ENCODE measurements at places on chromosomes 11 and 22.

DNA sequence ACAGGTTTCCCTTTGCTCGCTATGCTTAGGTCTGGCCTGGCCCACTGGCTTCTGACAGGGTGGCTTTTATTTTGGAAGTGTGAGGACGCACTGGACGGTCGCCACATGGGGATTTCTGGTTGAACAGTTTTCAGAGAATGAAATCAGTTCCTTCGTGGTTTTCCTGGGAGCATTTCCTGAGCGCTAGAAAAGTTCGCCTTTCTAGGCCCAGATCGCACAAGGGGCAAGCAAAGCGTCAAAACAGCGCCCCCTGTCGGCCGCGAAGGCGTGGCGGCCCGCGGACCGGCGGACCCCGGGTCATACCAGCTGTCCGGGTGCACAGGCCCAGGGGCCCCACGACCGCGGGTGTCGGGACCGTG, 12.7 kb upstream of the CYP2R1 start:
- DNase-seq = no peak

DNA sequence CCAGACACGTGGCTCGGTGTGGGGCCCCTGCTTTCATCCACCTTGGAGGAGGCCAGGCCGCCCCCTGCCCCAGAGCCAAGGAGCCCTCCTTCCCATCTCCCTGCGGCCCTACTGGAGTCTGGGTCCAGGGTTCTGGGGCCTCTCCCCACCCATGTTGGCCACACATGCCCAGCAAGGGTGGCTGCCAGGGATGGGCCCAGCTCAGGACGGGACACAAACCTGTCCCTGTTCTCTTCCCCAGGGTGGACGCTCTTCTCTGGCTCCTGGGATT, 4.6 kb downstream of the PANX2 start:
- DNase-seq = no peak

DNA sequence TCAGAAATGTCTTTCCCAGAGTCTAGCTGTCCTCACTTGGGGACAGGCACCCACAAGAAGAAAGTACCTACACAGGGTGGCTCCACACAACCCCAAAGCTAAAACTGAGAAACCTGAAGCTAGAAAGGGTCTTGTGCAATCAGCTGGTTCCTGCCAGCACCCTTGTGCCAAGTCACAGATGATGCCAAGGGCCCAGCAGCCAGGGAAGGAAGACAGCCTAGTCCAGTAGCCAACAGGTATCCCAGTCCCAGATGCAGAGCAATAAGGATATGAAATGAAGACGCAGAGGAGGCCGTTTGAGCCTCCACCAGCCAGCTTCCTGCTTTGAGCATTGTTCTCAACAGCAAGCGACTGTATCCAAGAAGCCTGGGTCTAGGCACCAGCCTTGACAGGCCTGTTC, 6.1 kb downstream of the PLEKHA7 start:
- no peak for DNase-seq

- DNase-seq = no peak
Measured at GRCh38 chr22:37449331-37450001, 22.2 kb upstream of the ELFN2 start.

GRCh38 chr11:126544108-126545056, 188.9 kb downstream of the ST3GAL4 start:
- DNase-seq = no peak

DNA sequence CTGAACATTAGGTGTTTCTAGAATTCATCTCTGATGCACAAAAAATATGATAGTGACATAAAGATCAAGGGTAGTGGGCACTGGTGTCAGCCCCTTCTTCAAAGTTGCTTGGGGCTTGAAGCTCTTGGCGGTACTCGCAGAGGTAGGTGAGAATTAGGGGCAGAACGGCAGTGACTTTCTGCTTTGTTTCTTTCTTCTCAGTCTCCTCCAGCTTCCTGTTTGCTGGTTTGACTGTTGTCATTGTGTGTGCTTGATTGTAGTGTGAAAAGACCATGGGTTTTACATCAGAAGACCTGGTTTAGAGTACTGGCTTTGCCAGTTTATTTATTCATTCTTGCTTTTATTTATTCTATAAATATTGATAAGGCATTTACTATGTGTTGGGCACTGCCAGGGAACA, 156.7 kb upstream of the PLET1 start:
- no peak for DNase-seq

GRCh38 chr11:32050264-32050663, 40.6 kb upstream of the RCN1 start:
- no peak for DNase-seq

GRCh38 chr22:38267086-38267485, 5.7 kb downstream of the TMEM184B start:
- DNase-seq = no peak

GRCh38 chr11:27466363-27466762, 6.2 kb downstream of the LGR4 start:
- no peak for DNase-seq

- DNase-seq = no peak
Measured at GRCh38 chr22:49255154-49255553, 572.5 kb downstream of the BRD1 start.

DNA sequence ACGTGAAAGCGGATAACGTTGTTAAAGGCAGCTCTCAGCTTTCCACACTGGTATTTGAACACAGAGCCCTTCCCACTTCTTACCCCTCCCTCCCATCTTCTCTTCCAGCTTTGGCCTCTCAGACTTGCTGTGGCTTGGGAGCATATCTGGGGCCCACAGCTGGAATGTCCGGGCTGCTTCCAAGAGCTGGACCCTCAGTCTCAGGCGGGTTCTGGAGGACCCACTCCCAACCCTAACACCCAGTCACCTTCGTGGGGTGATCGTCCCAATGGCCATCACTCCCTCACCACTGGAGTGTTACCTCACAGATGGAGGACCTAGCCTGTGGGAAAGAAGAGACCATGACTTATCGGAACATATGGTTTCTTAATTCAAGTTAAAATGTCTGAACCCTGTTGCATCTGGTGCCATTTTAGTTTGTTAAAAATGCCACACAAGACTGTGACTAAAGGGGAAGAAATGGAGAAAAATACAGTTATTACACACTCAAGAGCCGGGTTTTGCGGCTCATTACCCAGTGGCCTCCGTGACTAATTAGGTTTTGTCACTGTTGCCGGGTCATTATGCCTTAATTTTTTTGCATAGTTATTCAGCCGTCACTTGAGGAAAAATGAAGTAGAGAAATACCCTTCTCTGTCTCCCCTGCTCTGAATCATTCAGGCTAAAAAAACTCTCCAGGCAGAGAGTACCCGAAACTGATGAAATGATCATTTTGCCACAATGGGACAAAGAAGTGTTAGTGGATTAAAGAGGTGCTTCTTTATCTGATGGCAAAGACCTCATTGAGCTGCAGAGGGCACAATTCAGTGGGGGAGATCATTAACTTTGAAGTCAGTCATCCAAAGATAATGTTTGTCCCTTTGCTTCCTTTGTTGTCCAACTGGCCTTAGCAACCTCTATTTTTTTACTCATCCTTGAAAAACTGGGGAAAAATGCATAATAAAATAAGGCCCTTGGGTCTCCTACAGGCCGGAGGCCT, 87.2 kb upstream of the HTATIP2 start:
- DNase-seq = no peak

GRCh38 chr11:113562981-113563461, 87.8 kb upstream of the DRD2 start:
- no peak for DNase-seq

DNA sequence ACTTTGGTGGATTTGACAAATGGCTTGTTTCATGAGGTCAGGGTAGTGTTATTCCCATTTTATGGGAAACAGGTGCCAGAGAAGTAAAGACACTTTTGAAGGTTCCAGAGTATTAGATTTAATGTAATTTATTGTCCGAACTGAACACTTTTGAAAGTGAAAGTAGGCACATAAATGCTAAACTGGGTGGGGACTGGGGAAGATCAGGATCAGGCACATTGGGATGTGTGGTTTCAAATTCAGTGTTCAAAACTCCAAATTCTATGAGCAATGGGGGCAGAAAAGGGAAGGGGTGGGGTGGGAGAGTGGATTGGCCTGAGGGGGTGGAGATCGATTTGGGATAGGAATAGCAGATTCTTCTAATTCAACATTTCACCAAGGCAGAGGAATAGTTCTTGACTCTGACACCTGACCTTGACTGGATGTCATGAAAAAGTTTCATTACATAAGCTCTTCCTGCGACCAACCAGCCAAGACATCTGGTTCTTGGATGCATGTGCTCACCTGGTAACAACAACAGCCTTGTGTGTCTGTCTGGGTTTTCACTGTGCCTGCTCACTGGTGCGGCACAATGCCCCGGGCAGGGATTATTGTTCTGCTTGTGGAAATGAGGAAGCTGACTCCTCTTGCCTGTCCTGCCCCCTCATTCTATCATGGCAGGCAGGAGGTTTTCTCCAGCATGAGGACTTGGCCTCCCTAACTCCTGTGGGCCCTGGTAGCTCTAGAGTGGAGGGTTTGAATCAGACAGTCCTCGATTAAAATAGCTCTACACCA, 10.8 kb downstream of the PPFIBP2 start:
- no peak for DNase-seq

- DNase-seq = no peak
Measured at GRCh38 chr11:8907116-8907515, 3.9 kb upstream of the AKIP1 start.

GRCh38 chr11:10379871-10380568, 75.0 kb upstream of the AMPD3 start:
- DNase-seq = no peak

DNA sequence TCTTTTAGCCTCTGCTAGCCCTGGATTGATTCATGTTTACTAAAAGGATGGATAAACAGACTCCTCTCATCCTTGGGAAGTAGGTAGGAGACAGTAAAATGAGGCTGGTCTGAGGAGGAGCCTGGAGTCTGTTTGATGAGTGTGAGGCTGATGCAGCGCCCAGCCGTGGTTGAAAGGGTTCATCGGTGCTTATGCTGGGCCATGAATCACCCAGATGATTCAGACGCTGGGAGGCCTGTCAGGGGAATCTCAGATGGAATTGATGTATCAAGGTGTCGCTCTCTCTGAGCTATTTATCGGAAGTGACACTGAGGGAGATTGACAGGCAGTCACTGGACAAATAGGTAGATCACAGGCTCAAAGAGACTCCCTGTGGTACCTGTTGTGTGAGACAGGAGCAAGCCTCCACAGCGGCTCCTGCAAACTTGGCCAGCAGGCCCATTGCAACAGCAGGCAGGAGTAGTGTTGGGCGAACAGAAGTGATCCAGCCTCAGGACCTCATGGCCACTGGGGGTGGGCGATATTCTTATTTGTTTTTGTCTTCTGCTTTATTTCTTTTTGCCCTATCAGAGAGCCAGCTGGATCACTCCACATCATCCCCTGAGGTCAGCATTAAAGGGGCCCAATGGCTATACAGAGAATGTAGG, 109.9 kb upstream of the CADM1 start:
- no peak for DNase-seq

- no peak for DNase-seq
Measured at GRCh38 chr11:34609850-34610249, 11.0 kb upstream of the EHF start.

DNA sequence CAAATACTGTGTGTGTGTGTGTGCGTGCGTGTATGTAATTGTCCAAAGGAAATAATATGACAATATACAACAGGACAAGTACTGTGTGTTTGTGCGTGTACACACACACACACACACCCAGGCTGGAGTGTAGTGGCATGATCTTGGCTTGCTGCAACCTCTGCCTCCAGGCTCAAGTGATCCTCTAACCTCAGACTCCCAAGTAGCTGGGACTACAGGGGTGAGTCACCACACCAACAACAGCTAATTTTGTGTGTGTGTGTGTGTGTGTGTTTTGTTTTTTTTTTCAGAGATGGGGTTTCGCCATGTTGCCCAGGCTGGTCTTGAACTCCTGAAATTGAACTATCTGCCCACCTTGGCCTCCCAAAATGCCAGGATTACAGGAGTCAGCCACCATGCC, 61.5 kb downstream of the NUP98 start:
- DNase-seq = no peak

- DNase-seq = no peak
Measured at GRCh38 chr11:27886857-27887256, 186.6 kb upstream of the BDNF start.

DNA sequence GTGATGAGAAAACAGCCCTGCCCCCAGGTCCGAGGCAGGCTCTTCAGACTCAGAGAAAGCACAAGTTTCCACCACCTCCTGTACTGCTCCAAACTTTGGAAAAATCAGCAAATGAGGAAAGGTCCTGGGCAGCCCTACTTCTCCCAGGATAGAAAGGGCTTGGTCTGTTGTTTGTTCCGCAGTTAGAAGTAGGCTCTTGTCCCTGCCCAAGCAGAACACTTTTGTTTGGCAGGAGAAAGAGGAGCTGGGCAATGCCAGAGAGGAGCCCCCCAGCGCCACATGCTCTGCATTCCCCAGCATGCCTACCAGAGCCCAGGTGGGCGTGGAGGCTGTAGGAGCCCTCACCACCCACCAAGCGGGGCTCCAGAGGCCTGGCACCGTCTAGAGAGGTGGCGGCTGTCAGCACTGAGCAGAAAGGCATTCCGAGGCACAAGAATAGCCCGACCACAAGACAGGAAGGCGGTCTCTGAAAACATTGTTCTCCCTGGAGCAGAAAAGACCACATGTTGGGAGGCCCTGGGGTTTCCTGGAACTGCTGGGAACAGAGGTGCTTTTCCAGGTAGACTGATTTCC, 90.3 kb upstream of the CD82 start:
- no peak for DNase-seq

DNA sequence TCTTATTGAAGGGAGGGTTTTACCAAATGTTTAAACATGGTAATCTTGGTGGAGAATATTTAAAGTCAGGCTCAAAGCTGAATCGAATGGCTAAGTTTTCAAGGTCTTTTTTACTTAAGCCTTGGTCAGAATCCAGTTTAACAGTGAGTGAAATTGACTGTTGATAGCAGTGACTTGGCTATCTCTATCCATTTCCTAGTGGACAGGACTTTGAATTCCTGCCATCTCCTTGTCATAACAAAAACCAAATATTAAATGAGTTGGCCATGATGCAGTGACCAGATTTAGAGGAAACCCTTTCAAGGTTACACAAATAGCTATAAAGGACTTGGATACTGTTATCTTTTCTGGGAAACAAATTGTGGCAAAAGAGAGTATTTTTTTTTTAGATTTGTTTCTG, 92.0 kb downstream of the JRKL start:
- no peak for DNase-seq

GRCh38 chr11:78385205-78385604, 32.4 kb downstream of the GAB2 start:
- no peak for DNase-seq

- DNase-seq = peak; percentile 88
Measured at GRCh38 chr11:76185931-76186401, 20.3 kb downstream of the WNT11 start.

DNA sequence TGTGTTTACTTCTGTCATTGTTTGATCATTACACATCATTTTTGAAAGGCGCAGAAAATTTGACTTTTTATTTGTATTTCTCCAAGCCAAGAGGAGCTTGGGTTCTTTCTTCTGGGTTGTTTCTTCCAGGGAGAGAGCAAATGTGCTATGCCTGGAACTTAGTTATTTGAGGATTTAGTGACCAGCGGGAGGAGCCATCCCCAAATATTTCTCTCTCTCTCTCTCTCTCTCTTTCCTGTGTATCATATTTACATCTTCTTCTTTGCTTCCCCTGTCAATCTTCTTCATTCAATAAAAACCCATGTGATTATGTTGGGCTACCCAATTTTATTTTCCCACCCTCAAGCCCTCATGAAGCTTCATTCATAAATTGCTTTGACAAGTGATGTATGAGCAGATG, 534.5 kb downstream of the LRRC4C start:
- no peak for DNase-seq

Measured in NCI-H524 treated with DMSO at 0.1 percent for 48 hours (cell line).